ENCODE measurements at places on chromosomes 6 and 20. TPM values are rescaled to one million over a fixed set of nuclear protein-coding genes. Genes with fewer than 3 reads are reported as not detected.

The RHAG gene
- not detected for total RNA-seq

The CCDC167 gene
- 24.4 TPM for total RNA-seq

The LBP gene
- not detected for total RNA-seq

The HLA-DOB gene
- 0.56 TPM for total RNA-seq

The NUP43 gene
- 50.5 TPM for total RNA-seq

The RAD21L1 gene
- not detected for total RNA-seq

GRCh38 chr6:37353761-37354525, at the start of gene RNF8:
Gene RNF8 (plus strand): TSS chr6:37353983. CDS start chr6:37354165, 182 bp downstream.
- DNase-seq = peak; percentile 86

DNA sequence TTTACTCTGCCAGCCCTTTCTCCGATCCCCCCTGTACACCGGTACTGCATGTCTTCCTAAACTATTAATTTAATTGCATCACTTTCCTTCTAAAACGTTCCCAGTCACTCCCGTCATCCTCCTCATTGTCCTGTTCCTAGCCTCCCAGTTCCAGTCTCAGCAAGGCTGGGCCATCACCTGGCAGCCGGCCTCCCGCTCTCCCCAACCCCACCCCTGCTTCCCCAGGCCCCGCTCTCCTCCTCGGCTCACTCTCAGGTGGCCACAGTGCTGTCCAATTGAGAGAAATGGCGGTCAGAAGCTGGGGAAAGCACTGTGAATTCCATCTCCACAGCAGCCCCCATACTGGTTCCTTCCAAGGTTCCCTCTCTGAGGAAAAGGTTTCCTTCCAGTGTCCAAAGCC, 8.9 kb downstream of the PDE10A start:
- DNase-seq = no peak

GRCh38 chr6:47724300-47724699, 25.9 kb downstream of the ADGRF4 start:
- no peak for DNase-seq

- no peak for DNase-seq
Observed at GRCh38 chr6:11975353-11975977, 36.6 kb upstream of the HIVEP1 start.

- DNase-seq = peak; percentile 15
Observed at GRCh38 chr20:11852811-11853210, 64.9 kb upstream of the BTBD3 start.

- DNase-seq = no peak
Observed at GRCh38 chr20:58584881-58585752, 66.0 kb upstream of the STX16 start.

DNA sequence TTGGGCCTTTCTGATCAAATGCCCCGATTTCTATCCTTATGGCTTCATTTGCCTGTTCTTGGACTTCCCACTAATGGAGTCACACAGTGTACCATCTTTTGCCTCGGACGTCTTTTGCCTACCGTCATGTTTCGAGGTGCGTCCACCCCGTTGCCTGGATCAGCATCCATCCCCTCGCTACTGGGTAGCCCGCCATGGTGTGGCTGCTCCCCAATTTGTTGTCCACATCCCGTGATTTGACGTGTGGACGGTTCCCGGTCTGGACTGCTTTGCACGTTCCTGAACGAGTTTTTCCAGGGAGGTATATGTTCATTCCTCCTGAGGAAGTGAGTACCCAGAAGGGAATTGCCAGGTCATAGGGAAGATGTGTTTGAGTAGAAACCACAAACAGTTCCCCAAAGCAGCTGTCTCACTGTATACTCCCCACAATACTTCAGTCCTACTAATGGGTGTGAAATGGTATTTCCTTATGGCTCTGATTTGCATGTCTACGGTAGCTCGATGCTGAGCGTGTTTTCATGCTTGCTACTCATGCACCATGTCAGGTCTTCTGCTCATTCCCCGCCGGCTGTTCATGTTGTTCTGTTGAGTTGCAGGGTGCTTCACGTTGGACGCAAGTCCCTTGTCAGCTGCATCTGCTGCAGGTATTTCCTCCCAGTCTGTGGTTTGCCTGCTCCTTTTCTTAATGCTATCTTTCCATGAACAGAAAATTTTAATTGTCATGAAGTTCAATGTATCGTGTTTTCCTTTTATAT, 86.8 kb upstream of the AFDN start:
- DNase-seq = no peak

GRCh38 chr6:102677225-102677624, 1283.7 kb downstream of the GRIK2 start:
- no peak for DNase-seq
